ENCODE measurements at places on chromosomes 2 and 18.

DNA sequence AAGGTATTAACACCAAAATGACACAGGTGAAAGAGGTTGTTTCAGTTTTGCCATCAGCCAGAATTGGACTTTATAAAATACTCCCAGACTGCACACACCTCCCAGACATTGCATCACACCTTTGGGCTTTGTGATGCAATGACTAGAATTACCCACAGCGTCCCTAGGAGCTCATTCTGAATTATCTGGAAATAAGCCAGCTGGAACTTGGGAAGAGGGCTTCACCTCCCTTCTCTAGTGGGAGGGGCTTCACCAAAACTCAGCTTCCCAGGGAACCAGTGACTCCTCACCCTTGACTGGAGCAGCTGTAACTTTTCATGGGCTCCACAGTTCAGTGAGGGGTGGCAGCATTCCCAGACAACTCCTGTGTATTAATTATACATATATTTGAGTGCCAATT is 83.1 kb upstream of the BZW1 start:
- no peak overlapping the region for H3K27ac ChIP-seq
- H3K27me3 ChIP-seq: no peaks in the 10 kb centered on the region
- no peaks in the 10 kb centered on the region for H3K4me1 ChIP-seq
- no peak overlapping the region for H3K4me3 ChIP-seq

DNA sequence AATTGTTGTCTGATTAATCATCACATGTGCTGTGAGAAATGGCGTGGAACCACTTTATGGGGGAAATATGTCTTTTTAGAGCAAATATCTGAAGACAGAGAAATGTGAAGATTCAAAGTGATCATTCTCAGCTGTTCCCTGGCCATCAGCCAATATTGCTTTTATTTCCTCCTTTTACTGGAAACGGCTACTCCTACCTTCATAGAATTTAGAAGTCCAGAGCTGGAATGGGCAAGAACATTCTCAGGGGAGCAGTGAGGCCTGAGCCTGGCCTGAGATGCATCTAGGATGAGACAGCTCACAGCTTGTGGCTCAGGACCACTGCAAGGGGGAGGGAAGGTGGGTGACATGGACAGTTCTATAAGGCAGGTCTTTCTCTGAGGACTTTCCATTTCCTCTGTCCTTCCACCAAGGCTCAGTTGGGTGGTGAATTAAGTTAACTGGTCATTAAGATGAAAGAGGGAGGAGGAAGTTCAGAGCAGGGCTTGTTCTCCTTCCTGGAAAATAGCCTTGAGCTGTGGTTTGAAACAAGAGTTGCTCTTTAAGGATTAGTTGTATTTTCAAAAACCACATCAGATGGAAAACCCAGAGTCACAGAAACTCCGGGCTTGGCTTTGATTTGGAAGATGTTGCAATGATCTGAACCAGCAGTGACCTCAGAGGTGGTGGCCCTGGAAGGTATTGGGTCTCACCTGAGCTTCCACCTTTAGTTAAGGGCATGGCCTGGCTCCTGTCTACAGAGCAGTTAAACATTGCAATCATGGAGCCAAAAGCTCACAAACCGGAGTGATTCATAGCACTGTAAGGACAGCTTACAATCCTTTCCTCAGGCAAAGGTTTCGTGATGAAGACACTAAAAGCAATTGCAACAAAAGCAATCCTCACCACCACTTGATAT is 144.3 kb downstream of the VAPA start:
- H3K36me3 ChIP-seq: no peaks in the 10 kb centered on the region
- peaks cover 17% of the 10 kb centered on the region for H3K27me3 ChIP-seq
- no peak overlapping the region for H3K4me3 ChIP-seq
- no peak for DNase-seq
- peaks cover 26% of the 10 kb centered on the region for H3K4me1 ChIP-seq

- peaks cover 9% of the 10 kb centered on the region for H3K36me3 ChIP-seq
- H3K4me1 ChIP-seq: peaks cover 11% of the 10 kb centered on the region
- peaks cover 48% of the 10 kb centered on the region for H3K27me3 ChIP-seq
- no peak for DNase-seq
- no peak overlapping the region for H3K27ac ChIP-seq
- H3K4me3 ChIP-seq: peak overlapping the region; percentile 57
Measured at GRCh38 chr2:5696945-5697521, 4.8 kb downstream of the SOX11 start.

GRCh38 chr2:134218414-134218813 is 35.5 kb upstream of the MGAT5 start:
- H3K4me1 ChIP-seq: peaks cover 61% of the 10 kb centered on the region
- no peak for DNase-seq
- H3K27me3 ChIP-seq: no peaks in the 10 kb centered on the region
- H3K27ac ChIP-seq: peak overlapping the region; percentile 78
- H3K4me3 ChIP-seq: peak overlapping the region; percentile 29

- DNase-seq: no peak
- no peaks in the 10 kb centered on the region for H3K27me3 ChIP-seq
- no peak overlapping the region for H3K4me3 ChIP-seq
- H3K36me3 ChIP-seq: no peaks in the 10 kb centered on the region
- no peaks in the 10 kb centered on the region for H3K4me1 ChIP-seq
- no peak overlapping the region for H3K27ac ChIP-seq
Measured at GRCh38 chr18:28161608-28162599, 15.0 kb downstream of the CDH2 start.

Measured in stimulated activated naive B cell treated with anti-CD40 and anti-IgM and Interleukin-4, amounts not matched to agents 10 μg/mL and 1 μg/mL and 100 μg/mL, for 72 hours (primary cell).